NCI-H69 (cell line): ENCODE measurements at places on chromosomes 1 and 21.

- DNase-seq = peak; percentile 81
Measured at GRCh38 chr1:7491109-7491817, 279.8 kb upstream of the VAMP3 start.

DNA sequence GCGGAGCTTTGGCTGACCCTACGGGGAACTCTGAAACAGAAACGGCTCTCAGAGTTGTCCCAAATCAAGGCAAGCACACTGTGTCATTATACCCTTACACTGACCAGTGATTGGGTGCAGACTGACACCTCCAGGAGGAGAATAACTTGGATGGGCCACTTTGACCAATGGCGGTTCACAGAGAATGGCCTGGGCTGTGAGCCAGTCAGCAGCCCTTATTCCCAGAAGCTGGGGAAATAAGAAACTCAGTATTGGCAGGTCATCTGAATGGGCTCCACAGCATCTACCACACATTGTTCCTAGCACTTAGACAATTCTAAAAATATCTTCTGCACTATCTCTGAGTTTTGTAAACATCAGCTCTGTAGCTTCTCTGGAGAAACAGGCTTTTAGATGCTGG, 265.2 kb downstream of the ADGRL2 start:
- DNase-seq = no peak

GRCh38 chr1:43460988-43461693, 7.4 kb upstream of the HYI start:
- no peak for DNase-seq

DNA sequence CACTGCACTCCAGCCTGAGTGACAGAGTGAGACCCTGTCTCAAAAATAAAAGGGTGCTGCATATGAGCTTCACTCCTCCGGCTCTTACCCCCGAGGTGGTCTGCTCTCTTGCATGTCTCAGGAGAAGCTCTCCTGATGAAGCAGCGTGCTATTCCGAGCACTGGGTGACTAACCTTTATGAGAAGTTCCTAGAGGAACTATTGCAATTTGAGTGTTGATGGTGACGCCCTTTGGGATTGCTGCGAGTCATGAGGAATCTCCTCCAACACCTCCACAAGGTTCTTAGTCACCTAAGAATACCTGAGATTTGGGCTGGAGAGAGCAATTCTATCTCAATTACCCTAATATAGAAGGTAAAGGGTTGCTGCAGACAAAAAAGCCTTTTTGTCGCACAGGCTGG, 40.8 kb upstream of the TINAGL1 start:
- no peak for DNase-seq

DNA sequence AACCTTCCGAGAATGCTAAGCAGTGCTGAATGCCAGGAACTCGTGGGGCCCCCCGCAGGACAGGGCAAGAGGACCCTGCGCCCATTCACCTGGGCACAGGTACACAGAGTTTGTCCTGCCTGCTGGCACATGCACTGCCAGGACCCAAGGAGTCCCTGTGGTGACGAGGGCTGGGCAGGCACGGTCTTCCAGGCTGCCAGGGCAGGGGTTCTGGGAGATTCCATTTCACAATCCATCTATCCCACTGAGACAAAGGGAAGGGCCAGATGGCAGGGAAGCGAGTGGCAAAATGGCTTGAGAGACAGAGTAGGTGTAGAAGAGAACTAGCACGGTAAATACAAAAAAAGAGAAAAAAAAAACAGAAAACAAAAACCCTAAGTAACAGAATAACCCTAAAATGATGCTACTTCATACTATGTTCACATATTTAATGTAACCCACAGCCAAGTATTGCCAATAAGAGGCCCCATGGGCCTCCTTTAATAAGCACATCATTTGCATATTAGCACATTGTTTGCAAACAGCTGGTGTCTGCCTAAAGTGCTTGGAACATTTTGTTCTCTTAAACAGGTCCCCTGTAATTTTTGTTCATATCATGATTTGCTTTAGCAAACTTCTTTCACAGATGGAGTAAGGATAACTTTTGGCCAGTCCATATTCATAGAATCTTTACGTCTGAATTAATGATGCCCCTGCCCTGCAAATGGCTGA, 83.8 kb downstream of the STUM start:
- peak; percentile 81 for DNase-seq

DNA sequence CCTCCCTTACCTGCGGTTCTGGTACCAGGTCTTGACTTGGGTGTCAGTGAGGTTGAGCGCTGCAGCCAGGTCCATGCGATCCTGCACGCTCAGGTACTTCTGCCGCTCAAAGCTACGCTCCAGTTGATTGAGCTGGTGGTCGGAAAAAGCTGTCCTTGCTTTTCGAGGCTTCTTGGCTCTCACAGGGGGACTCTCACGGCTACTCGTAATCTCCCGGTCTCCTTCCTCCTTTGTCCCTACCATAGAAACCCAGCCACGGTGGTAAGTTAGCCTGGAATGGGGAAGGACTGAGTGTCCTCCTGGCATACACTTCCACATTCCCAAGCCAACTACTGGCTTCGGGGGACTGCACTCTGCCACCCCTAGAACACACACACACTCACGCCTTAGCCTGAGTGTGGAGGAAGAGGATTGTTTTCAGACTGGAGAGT, 2.6 kb downstream of the BARHL2 start:
- no peak for DNase-seq

DNA sequence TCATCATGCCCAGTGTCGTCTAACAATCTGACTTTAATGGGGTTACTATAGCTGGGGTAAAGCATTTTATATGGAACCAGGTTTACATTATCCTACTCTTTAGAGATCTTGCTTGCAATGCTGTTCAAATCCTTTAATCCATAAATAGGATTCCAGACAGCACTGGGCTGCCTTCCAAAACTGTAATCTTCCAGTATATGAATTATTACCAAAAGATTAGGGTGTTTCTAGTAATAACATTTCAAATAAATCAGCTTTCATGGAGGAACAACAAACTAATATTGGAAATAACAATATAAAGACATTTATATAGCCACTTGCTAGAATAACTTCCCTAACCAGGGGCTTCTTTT, 88.6 kb upstream of the PLXNA2 start:
- DNase-seq = no peak

- DNase-seq = peak; percentile 17
Measured at GRCh38 chr1:206821493-206821892, 43.9 kb upstream of the IL20 start.

GRCh38 chr1:167548059-167548932, 5.3 kb downstream of the CREG1 start:
- no peak for DNase-seq

DNA sequence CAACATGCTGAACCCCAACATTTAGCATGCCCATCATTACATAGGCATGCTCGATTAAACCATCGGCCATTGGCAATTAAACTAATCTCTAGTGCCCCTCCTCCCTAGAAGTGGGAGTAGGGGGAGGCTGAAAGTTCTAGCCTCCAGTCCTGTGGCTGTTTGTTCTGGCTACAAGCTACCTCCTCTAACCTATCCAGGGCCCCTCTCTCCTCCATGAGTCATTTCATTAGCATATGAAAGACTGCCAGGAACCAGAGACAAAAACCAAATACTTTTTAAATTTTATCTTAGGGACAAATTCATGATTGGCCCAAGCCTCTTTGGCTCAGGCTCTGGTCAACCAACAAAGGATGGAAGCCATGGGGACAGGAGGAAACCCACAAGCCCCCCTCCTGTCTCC, 231.1 kb downstream of the CACNA1E start:
- DNase-seq = peak; percentile 29

DNA sequence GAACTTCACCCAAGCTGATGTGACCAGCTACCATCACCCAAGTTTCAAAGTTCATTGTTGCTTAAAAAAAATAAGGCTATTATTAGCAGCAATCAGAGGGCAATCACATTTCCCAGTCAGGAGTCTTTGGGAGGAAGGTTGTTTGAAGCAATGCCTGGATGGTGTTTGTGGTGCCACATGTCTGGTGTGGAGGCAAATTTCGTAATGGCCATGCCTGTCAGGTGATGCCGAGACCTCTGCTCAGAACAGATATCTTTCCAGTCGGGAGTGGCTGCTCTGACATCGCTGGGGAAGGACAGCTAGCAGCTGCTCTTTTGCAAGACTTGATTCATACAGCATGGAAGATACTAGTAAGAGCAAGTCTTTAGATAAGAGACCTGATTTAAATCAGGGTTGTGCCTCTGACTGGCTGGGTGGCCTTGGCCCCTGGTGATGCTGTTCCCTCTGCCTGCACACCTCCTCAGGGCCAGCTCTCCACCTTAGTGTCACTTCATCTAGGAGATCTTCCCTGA, 187.8 kb upstream of the JUN start:
- DNase-seq = no peak

DNA sequence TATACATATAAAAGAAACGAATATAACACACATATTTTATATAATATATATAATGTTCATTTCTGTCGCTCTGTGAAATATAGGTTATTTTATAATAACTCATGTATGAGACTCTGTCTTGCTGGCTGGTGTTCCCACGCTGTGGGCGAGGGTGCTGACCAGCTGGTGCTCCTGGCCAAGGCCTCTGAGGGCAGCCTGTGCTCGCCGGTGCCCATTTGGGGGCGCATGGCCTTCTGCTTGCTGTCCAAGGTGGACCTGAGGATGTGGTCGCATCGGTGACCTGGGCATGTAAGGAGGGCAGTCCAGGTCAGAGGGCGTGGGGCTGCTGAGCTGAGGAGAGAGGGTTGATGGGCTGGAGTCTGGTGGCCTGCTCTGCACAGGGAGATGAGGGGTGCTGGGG, 1.1 kb upstream of the PCP4 start:
- DNase-seq = no peak

- no peak for DNase-seq
Measured at GRCh38 chr1:207172885-207173284, 68.9 kb downstream of the C4BPA start.

GRCh38 chr1:218983848-218984247, 189.8 kb upstream of the LYPLAL1 start:
- peak; percentile 51 for DNase-seq

- no peak for DNase-seq
Measured at GRCh38 chr1:185152187-185152767, 4.5 kb downstream of the TRMT1L start.

DNA sequence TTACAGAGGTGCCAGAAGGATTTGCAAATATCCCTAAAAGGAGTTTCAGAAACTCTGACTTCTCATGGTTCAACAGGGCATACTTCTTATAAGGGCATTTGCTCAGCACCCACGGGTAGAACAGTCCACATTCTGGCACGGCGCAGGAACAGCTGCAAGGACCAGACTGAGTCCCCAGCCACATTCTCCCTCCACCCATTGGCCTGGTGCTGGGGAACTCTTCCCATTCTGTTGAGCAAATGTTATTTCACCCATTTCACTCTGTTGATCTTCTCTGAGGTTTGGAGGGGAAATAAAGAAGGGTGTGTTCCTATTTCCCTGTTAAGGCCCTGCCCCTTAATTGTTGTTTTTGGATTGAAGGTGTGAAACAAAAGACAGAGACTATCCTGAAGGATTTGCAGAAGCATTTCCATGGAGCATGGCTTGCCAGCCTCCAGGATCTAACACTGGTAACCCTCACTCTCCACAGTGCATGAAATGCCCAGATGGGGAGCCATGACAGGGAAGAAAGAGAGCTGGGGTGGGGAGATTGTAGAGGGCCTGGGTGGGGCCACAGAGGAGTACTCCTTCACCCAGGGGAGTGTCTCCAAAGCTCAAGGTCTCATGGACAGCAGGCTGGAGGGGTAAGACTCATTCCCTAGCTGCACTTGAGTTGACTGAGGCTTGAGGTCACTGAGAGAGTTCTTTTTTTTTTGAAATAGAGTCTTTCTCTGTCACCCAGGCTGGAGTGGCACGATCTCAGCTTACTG, 35.0 kb downstream of the INAVA start:
- DNase-seq = no peak

DNA sequence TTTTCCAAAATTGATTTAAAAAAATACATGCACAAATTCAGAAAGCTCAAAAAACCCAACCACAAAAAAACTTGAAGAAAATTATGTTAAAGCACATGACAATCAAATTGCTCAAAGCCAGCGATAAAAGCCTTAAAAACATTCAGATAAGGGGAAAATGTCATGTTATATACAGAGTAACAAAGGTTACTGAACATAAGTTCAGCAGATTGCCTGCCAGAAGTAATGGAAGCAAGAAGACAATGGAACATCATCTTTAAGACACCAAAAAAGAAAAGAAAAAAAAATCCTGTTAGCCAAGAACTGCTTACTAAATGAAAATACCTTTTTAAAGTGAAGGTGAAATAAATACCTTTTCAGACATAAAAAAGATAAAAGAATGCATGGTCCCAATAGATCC, 147.2 kb upstream of the SGIP1 start:
- DNase-seq = no peak

GRCh38 chr1:23727362-23727811, 15.9 kb upstream of the ELOA start:
- DNase-seq = peak; percentile 67

- DNase-seq = peak; percentile 14
Measured at GRCh38 chr1:209486861-209487593, 96.5 kb upstream of the CAMK1G start.

GRCh38 chr1:156176610-156177210, 17.2 kb upstream of the SLC25A44 start:
- no peak for DNase-seq
